ENCODE measurements at places on chromosomes 5 and 9.

GRCh38 chr5:135238622-135239452 is 160.2 kb downstream of the MACROH2A1 start:
- no peak for DNase-seq

GRCh38 chr5:68380078-68380477 is 164.5 kb downstream of the PIK3R1 start:
- no peak for DNase-seq

- no peak for DNase-seq
Measured at GRCh38 chr5:155088811-155089210, 75.3 kb downstream of the KIF4B start.

GRCh38 chr9:85377731-85378289 is 363.9 kb downstream of the AGTPBP1 start:
- no peak for DNase-seq

DNA sequence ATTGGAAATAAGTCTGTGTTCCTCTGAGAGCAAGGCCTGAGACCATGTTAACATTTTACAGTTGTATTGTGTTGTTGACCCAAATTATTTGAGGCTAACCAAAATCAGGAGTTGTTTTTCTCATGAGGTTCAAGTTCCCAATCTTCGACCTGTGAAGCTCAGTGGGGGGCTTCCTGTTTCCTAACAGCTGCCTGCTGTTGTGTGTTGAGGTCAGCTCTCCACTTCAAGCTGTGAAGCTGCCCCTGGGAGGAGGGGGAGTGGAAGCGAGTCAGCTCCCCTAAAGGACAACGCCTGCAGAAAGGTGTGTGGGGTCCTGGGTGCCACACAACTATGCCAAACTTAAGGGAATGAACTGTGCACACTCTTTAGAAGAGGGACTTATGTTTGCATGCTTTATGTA is 295.5 kb downstream of the IRX1 start:
- DNase-seq: no peak

- DNase-seq: no peak
Measured at GRCh38 chr5:93603793-93604643, 21.0 kb downstream of the NR2F1 start.

- DNase-seq: no peak
Measured at GRCh38 chr9:18358325-18358724, 115.6 kb upstream of the ADAMTSL1 start.

- DNase-seq: no peak
Measured at GRCh38 chr5:140004174-140004573, 38.9 kb downstream of the NRG2 start.

GRCh38 chr9:91179237-91180138 is 182.2 kb downstream of the AUH start:
- DNase-seq: no peak

- no peak for DNase-seq
Measured at GRCh38 chr5:50724-51499, 41.1 kb upstream of the PLEKHG4B start.

Data from left hindlimb (tissue), 1 donor.